ENCODE measurements at places on chromosomes 6 and 20. TPM values are rescaled to one million over a fixed set of nuclear protein-coding genes. Genes with fewer than 3 reads are reported as not detected.

EPPIN gene
- total RNA-seq = not detected

CD83 gene
- 22.0 TPM for total RNA-seq

AVP gene
- total RNA-seq = not detected

ZBTB12 gene
- total RNA-seq = 2.4 TPM

MDFI gene
- total RNA-seq = not detected

C6orf58 gene
- not detected for total RNA-seq

HMGA1 gene
- total RNA-seq = 569 TPM

MOCS3 gene
- total RNA-seq = 3.1 TPM

TRIM31 gene
- total RNA-seq = not detected

GTPBP2 gene
- 64.6 TPM for total RNA-seq

FOXP4 gene
- 11.1 TPM for total RNA-seq

EMILIN3 gene
- total RNA-seq = 0.16 TPM

OR12D3 gene
- total RNA-seq = not detected

PDE10A gene
- total RNA-seq = not detected

OPRM1 gene
- not detected for total RNA-seq

COL12A1 gene
- total RNA-seq = 0.02 TPM

- DNase-seq = no peak
Observed at GRCh38 chr6:111418971-111419693, 63.9 kb downstream of the REV3L start.

DNA sequence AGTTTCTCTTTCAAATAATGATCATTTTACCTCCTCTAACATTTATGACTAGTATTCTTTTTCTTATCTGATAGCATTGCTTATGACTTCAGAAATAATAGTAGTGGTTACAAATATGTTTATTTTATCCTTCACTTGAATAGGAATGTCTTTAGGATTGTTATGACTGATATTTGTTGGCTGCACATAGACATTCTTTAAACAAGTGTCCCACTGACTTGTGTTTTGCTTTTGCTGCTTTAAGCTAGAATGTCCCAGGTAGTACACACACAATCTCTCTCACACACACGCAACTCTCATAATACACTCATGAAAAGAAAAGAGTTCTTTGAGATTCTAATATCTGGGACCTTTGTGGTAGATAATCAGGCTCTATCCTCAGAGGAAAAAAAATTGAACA is 21.6 kb downstream of the KIAA1586 start:
- DNase-seq = no peak

DNA sequence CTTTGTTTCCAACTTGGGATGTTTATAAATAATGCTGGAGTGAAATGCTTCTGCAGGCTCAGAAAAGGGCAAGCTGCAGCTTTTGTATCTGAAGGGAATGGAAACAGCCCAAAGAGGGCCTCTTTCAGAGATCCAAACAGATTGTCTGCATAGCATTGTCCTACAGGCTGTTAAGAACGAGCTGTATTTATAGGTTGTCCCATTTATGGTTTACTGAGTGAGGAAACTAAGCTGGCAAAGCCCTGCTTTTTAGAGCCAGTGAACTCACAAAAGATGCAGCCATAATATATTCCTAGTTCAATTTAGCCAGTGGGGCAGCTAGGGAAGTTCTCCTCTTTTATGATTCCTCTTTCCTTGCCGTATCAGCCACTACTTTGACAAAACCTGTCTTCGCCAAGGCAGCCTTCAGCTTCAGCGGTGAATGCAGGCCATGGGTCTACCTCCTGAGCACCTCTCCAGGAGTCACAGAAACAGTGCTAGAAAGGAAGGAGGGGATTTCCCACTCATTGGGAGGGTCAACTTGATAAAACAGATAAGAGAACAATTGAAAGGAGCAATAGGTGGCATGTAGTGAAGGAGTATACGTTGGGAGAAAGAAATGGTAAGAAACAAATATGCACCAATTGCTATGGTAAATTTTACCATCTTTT is 15.0 kb downstream of the KIAA0319 start:
- no peak for DNase-seq

- DNase-seq = no peak
Observed at GRCh38 chr6:34688956-34689355, 7.6 kb downstream of the ILRUN start.

GRCh38 chr20:45404438-45404837 is 3.7 kb upstream of the DBNDD2 start:
- no peak for DNase-seq

DNA sequence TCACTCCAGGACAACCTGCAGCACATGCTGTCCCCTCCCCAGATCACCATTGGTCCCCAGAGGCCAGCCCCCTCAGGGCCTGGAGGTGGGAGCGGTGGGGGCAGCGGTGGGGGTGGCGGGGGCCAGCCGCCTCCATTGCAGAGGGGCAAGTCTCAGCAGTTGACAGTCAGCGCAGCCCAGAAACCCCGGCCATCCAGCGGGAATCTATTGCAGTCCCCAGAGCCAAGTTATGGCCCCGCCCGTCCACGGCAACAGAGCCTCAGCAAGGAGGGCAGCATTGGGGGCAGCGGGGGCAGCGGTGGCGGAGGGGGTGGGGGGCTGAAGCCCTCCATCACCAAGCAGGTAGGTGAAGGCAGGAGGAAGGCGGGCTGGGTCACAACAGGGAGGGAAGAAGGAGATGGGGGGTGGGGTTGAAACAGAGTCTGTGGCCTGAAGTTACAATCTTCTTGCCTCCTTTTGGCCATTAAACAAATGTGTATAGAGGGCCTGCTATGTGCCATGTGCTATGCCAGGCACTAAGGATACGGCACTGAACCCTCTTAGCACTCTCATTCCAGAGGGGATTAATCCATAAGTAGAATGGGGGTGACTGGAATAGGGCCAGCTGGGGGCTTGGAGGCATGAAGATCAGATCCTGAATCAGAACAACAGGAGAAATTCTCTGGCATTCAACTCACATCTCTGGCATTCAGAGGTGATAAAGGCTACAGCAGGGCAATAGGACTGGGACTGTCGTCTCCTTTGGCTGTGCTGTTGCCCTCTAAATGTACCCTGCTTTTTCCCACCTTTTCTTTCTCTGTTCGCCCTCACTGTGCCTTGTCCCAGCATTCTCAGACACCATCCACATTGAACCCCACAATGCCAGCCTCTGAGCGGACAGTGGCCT is 10.5 kb upstream of the ZBTB9 start:
- no peak for DNase-seq

DNA sequence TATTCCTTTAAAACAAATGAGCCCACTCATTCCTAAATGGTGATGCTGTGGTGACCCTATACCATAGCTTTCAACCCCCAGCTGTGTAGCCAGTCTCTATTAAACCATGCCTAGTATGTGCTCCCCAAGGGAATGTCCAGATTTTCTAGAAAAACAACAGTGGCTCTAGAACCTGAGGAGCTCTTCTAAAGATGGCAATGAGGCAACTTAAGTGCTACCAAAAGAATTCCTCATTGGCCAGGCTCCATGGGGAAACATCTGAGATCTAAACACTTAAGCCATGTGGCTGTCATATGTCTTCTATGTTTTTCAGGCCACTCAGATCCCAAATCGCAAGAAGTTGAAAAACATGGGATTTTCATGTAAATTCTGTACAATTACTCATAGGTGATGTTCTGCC is 191.0 kb downstream of the TPBG start:
- no peak for DNase-seq

DNA sequence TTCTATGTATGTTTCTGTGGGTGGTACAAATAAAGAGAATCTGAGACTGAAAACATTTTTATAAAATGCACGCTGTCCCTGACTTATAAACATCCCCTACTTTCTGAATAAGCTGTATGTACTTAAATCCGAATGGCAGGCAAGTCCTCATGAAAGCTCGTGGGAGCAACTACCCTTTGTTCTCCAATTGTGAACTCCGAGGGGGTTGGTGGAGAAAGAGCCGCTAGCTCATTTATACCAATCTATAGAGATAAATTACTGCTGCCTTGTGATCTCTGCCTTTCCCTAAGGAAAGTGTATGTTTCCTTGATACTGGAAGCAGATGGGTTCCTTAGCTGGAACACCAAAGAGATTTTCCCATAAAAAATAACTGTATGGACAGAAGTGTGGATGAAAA is 84.5 kb downstream of the GJA10 start:
- DNase-seq = no peak

- peak; percentile 39 for DNase-seq
Observed at GRCh38 chr6:143449714-143450452, 612 bp downstream of the ADAT2 start.

GRCh38 chr20:34999021-34999451 is 43.4 kb downstream of the MYH7B start:
- DNase-seq = no peak

GRCh38 chr6:130322673-130323268 is 43.0 kb upstream of the TMEM200A start:
- peak; percentile 63 for DNase-seq

DNA sequence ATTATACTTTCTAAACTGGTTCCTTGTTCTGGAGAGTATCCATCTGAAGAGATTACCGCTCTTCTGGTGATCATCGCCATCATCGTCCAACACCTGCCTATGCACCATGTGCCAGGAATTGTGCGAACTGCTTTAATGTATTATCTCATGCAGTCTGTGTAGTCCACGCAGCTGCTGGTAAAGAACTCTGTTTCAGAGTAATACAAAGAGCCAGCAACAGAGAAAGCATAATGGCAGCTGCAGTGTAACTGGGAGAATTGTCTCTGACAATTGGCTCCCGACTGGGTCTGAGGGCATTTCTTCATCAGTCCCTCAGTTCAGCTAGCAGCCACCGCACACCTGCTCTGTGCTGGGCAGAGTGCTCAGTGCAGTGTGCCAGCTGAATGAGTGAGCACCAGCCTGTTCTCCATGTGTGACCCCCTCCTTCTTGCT is 383.4 kb downstream of the GRIK2 start:
- no peak for DNase-seq

DNA sequence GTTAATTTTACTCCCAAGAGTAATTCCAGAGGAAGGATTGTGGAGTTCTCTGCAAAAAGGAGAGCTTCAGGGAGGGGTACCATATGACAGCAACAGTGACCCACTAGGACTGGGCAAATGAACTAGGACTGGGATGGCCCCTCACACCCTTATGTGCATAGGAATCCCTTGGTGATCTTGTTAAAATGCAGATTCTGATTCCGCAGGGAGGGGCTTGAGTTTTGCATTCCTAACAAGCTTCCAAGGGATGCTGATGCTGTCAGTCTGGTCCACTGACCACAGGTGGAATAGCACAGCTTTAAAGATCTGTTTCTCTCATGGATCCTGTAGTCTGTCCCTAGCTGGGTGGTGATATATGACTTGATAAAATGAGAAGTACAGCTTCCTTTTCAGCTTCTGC is 6.3 kb upstream of the FOXA2 start:
- no peak for DNase-seq

GRCh38 chr20:38212806-38213606 is 47.5 kb downstream of the KIAA1755 start:
- DNase-seq = no peak

DNA sequence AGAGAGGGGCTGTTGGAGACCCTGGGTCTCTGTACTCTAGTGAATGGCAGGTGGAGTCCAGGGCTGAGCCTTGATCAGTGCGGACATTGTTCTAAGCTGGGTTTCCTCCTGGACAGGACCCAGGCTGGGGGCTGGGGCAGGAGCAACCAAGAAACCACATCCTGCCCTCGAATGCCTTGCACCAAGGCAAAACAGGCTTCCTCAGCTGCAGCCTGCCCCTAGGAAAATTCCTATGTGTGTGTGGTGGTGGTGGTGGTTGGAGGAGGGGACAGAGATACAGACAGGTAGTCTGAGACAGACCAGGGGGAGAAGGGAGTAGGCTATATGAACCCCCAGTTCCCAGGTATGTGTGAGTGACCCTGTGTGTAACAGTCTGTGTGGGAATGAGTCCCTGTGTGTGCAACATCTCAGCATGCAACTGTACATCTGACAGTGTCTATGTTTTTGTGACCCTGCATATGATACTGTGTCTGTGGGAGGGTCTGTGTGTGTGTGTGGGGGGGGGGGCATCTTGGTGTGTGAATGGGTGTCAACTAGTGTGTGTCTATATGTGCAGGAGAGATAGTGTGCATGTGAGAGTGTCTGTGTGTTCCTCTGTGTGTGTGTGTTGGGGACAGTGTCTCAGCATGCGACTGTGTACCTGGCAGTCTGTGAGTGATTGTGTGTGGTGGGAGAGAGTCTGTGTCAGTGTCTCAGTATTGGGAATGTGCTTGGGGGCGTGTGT is 3.0 kb downstream of the GLP1R start:
- DNase-seq = no peak

DNA sequence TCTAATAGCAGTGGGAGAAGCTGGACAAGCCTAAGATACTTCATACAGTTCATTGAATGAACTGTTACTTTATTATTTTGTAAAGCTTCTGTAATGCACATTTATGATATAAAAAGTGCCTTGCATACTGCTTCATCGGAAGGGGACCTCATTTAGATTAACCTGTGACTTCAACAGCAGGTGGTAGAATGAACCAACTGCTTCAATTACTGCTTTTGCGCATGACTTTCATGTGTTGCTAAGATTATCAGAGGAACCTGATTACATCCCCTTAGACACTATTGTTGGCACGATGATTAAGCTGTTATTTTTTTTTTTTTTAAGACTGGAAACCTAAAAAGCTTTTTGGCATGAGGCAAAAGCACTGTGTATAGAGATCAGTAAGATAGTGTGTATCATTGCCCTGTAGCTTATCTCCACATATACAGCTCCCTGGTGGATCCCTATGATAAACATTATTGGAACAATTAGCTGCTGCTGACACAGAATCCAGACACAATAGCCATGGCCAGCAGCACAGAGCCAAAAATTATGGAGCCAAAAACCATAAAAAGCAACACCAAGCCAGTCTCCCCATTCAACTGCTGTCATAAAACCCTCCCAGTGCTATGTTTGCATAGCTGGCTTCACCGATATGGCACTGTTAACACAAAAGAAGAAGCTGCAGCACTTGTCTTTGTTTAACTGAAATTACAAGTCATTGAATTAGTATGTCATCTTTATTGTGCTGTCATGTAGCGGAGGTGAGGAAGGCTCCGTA is 731.6 kb upstream of the MMS22L start:
- no peak for DNase-seq

DNA sequence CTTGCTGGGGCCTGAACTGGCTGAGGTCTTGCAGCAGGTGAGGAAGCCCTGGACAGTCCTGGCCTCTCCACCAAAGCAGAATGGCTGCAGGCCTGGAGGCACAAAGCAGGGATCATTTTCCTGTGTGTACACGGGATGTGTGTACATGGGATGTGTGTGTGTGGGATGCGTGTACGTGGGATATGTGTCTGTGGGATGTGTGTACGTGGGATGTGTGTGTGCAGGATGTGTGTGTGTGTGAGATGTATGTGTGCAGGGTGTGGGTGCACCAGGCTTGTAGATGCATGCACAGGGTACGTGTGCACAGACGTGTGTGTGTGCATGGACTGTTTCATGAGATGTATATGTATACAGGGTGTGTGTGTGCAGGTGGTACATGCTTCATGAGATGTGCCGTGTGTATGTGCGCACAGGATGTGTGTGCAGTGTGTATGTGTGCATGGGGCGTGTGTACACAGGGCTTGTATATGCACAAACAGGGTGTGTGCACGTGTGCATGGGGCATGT is 7.9 kb upstream of the CHRNA4 start:
- no peak for DNase-seq
